Glutamatergic neuron (in vitro differentiated cells): ENCODE measurements at places on chromosomes 7 and 10.

DNA sequence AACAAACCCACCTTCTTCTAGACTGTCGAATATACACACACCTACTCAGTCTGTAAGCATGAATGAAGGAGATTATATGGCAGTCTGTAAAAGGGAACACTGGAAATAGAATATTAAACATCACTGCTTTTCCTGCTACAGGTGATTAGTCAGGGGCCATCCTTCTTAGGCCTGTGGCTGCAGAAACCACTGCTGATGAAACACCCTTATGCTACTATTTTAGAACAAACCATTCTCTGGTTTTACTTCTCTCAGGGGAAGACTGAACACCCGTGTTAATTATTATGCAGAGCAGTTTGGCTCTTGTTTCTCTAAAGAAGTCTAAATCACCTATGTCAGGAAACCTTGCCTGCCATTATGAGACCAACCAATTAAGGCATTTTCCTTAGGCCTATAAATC is 351.1 kb upstream of the KLF6 start:
- no peak overlapping the region for H3K27ac ChIP-seq
- no peak for DNase-seq
- H3K36me3 ChIP-seq, result peaks cover 4% of the 10 kb centered on the region

- peaks cover 19% of the 10 kb centered on the region for H3K4me1 ChIP-seq
- H3K4me3 ChIP-seq, result no peak overlapping the region
- H3K27ac ChIP-seq, result no peak overlapping the region
- peaks cover 14% of the 10 kb centered on the region for H3K36me3 ChIP-seq
- DNase-seq, result no peak
- H3K27me3 ChIP-seq, result peaks cover 6% of the 10 kb centered on the region
Measured at GRCh38 chr10:119441151-119441821, 101.2 kb downstream of the RGS10 start.

GRCh38 chr10:95909561-95909960 is 1.8 kb downstream of the CC2D2B start:
- no peak for DNase-seq
- no peak overlapping the region for H3K4me3 ChIP-seq
- no peaks in the 10 kb centered on the region for H3K4me1 ChIP-seq
- H3K27me3 ChIP-seq, result peaks cover 3% of the 10 kb centered on the region
- H3K36me3 ChIP-seq, result peaks cover 4% of the 10 kb centered on the region

DNA sequence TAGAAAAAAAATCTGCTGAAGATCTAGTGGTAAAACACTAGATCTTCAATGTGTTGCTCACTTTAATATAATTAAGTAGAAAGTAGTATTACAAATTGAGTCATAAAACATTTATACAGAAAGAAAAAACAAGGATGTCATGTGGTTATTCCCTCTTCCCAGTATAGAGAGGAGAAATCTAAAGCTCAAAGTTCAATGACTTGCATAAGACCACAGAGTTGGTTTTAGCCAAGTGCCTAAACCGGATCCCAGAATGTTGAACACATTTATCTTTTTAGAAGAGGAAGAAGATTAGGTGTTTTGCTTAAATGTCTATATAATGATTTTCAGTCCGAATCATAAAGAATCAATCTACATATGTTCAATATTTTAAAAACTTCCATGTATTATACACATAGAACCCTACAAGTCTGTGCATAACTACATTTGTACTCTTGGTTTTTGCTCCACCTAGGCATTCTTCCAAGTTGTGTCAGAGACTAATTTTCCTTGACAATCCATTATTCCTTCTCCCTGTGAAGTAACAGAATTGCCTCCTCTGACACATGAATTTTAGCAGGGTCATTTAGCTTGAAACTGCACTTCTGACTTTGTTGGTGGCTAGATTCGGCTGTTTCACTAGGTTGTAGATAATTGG is 389.2 kb downstream of the MAGI2 start:
- no peak overlapping the region for H3K4me3 ChIP-seq
- no peaks in the 10 kb centered on the region for H3K27me3 ChIP-seq
- no peaks in the 10 kb centered on the region for H3K4me1 ChIP-seq
- DNase-seq, result no peak
- H3K27ac ChIP-seq, result no peak overlapping the region

GRCh38 chr10:70729763-70730357 is 55.3 kb downstream of the TBATA start:
- H3K27ac ChIP-seq, result peak overlapping the region; percentile 25
- H3K27me3 ChIP-seq, result peaks cover 6% of the 10 kb centered on the region
- no peak for DNase-seq
- H3K4me1 ChIP-seq, result peaks cover 15% of the 10 kb centered on the region

- no peaks in the 10 kb centered on the region for H3K36me3 ChIP-seq
- peaks cover 9% of the 10 kb centered on the region for H3K27me3 ChIP-seq
- no peak overlapping the region for H3K27ac ChIP-seq
- peaks cover 6% of the 10 kb centered on the region for H3K4me1 ChIP-seq
- DNase-seq, result no peak
Measured at GRCh38 chr7:129168231-129169021, 20.0 kb upstream of the SMO start.
